GDM1 (cell line): ENCODE measurements at places on chromosomes 5 and 9.
A peak's percentile ranks its signal among the peaks of the same experiment; 100 is the strongest.

DNA sequence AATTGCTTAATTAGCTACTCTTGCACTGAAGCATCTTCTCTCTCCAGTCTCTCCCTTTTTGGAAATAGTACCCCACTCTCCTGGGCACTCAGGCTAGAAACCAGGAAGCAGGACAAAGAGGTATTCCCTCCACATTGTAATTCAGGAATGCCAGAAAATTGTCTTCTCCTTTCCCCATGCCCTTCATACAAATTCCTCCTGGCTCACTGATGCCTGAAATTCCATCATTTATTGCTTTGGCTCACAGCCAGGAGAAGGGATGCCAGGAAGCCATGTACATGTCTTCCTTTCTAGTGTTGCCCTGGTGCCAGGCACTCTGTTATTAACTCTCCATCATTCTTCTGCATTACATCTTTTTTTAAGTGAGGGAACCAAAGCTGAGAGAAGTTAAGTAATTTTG, 716.5 kb upstream of the C9orf72 start:
- no peak for DNase-seq

- no peak for DNase-seq
Measured at GRCh38 chr5:178104492-178104891, 8.8 kb upstream of the N4BP3 start.

DNA sequence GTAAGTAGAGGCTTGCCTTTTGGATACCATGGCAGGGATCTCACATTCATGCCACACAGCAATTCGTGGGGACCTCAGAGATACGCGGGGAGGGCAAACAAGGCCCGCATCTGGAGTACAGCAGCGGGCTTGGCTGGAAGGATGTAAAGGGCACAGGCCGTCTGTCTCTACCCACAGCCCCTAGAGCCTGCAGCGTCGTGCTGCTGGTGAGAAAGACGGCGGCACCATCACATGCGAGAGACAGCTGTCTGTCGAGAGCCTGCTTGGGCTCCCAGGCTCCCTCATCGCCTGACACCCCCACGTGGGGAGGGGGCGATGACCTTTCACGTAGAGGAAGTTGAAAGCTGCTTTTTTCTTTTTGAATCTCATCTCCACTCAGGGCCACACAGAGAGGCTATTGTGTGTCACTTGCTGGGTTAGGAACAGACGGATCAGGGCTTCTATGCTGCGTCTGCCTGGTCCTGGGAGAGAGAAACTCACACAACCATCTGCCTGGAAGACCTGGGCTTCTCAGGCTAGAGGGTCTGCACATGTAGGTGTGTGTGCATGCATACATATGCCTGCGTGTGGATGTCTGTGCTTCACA, 134.6 kb upstream of the PPP1R26 start:
- no peak for DNase-seq

GRCh38 chr5:101585366-101585765, 682.3 kb upstream of the ST8SIA4 start:
- no peak for DNase-seq

DNA sequence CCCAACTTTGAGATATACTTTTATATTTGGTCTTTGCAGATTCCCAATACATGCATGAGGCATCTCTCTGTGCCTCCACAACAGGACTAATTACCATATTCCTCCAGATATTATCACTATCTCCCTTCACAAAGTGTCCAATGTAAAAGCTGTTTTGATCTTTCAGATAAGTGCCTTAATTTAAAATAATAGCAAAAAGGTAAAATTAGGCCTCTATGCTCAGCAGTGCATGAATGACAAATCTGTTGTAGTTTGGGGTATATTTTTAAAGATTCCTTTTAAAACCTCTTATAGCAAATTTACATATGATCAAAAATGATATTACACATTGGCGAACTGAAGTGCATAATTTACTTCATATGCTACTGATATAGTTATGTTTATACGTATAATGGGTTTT, 369.2 kb upstream of the CCNH start:
- no peak for DNase-seq

- DNase-seq, result no peak
Measured at GRCh38 chr9:113245894-113246293, 24.6 kb downstream of the SLC31A1 start.

GRCh38 chr5:134490925-134491271, 34.6 kb upstream of the JADE2 start:
- DNase-seq, result no peak

- no peak for DNase-seq
Measured at GRCh38 chr9:74963056-74963455, 10.3 kb upstream of the C9orf40 start.

DNA sequence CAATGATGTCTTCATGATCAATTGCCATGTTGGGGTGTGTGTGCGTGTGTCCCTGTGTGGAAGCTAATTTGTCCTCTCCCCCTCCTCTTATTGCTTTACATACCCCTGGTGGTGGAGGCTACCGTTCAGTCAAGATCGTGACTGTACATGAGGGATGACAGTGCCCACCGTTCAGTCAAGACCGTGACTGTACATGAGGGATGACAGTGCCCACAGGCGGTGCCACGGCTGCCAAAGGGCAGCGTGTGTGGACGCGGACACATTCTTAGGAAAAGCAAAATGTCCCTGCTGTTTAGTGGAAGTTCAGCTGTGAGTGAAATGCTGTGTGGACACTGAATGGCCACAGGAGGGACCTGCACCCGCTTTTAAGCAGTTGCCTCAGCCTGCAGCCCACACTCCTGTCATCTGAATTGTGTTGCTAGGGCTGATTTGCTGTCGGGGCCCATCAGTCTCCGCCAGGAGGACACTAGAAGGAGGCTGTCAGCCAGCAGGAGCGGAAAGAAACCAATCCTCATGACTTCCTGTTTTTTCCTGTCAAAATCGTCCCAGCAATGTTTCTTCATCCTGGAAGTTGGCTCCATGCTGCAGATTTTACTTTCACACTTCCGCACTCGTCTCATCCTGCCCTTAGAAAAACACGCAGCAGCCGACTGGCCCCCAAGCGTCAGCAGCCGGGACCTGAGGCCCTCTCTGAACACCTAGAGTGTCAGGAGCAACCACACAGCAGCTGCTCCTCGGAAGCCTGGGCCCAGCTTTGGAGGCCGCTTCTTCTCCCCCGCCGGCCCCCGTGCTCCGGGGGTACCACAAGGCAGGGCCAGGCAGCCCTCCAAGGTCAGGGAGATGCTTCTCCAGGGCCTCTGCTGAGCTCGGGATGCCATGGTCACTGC, 9.1 kb downstream of the OR2V1 start:
- DNase-seq, result no peak

DNA sequence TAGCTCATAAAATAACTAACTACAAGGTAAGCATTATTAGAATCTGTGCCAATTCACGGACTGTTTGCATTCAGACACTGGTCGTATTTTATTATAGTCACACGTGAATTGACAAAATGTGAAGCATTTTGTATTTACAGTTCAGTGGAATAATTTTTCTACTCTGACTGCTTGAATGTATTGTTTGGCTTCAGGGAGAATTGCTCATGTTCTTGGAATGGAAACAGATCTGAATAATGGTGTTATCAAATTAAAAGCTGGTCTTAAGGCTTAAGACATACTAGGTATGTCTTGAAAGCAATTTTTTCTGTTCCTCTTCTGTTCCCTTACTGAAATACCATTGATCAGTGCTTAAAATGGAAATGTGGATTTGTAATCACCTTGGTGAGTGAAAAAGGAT, 543.7 kb upstream of the TLE4 start:
- no peak for DNase-seq

DNA sequence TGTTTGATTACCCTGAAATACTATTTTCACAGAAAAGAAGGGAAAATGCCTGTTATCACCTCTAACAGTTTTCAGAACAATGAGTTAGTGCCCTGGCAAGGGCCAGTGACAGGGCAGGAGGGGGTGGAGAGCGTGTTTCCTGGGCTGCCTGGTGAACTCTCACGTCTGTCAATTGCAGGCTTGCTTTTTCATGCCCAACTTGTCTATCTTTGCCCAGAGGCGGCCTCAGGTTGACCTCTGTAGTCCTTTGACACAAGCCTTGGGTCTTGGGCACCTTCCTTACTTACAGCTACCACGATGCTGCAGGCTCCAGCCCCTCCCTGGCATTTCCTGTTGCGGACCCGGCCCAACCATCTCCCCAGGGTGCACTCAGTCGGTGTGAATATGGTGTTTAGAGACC, 2.2 kb upstream of the CEL start:
- no peak for DNase-seq

DNA sequence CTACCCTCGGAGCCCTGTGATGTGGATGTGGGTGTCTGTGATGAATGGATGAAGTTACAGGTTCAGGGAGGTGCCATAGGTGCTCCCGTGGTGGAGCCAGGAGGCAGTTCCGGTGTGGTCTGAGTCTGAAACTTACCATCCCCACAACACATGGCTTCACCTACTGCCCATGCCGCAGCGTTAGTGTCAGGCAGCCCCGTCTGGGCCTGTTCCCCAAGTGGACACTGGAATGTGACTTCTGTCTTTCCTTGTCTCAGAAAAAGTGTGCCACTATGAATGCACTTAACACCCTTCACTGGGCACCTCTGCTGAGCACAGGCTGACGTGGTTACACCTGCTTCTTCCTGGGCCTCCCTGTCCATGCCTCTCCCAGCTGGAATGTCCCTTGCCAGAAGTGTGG, 8.6 kb downstream of the ANKRD33B start:
- no peak for DNase-seq

DNA sequence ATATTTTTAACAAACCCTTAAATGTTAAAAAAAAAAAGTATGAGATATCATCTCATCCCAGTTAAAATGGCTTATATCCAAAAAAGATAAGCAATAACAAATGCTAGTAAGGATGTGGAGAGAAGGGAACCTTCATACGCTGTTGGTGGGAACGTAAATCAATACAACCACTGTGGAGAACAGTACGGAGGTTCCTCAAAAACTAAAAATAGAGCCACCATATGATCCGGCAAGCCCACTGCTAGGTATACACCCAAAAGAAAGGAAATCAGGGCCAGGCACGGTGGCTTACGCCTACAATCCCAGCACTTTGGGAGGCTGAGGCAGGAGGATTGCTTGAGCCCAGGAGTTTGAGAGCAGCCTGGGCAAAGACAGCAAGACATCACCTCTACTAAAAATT, 3.0 kb downstream of the MTMR12 start:
- no peak for DNase-seq

- DNase-seq, result peak; percentile 40
Measured at GRCh38 chr9:78130004-78130403, 98.4 kb upstream of the GNAQ start.

- DNase-seq, result no peak
Measured at GRCh38 chr5:158998793-158999325, 100.9 kb downstream of the EBF1 start.

- DNase-seq, result no peak
Measured at GRCh38 chr5:73796164-73797131, 170.5 kb downstream of the ARHGEF28 start.

- DNase-seq, result no peak
Measured at GRCh38 chr5:38653389-38653788, 96.9 kb upstream of the LIFR start.

- DNase-seq, result no peak
Measured at GRCh38 chr5:151144275-151144674, 13.3 kb downstream of the ANXA6 start.

DNA sequence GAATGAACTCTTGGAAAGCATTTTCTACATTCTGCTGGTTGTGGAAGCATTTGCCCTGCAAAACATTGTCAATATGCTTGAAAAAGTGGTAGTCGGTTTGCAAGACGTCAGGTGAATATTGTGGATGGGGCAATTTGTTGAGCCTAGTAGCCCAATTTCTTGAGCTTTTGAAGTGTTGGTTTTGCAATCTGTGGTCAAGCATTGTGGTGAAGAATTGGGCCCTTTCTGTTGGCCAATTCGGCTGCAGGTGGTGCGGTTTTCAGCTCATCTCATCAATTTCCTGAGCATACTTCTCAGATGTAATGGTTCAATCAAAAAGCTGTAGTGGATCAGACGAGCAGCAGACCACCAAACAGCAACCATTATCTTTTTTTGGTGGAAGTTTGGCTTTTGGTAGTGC, 426.8 kb upstream of the CDH9 start:
- no peak for DNase-seq

- DNase-seq, result no peak
Measured at GRCh38 chr5:90613459-90613858, 54.9 kb downstream of the ADGRV1 start.

GRCh38 chr5:37722236-37723161, 117.3 kb downstream of the GDNF start:
- no peak for DNase-seq

DNA sequence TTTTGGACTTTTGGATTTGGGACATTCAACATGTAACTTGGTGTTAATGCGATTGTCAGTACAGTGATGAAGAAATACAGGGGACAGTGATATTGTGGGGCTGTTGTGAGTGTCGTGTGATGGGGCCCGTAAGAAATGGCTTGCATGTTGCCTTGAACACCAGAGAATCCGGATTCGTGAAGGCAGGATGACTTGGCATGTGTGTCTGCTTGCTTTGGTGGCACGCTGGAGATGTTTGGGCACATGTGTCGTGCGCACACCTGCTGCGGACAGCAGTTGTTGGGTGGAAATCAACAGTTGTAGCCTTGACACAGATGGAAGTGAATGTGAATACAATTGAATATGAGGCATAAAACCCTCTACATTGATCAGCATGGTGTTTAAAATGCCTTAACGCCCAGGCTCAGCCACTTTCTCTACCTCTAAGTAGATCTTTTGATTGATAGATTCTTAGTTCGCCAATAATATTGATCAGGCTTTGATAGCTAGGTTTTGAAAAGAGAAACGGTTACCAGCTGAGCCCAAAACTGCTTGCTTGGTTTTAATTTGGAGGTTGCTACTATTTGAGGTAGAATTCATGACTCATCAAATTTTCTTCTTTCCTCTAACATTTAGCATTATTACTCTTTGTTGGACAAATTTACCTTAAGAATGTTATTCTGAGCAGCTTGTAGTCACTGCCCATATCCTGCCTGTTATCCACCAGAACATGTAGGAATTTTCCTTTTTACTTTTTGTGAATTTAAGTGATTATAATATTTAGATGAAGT, 94.4 kb downstream of the TRIO start:
- DNase-seq, result no peak

DNA sequence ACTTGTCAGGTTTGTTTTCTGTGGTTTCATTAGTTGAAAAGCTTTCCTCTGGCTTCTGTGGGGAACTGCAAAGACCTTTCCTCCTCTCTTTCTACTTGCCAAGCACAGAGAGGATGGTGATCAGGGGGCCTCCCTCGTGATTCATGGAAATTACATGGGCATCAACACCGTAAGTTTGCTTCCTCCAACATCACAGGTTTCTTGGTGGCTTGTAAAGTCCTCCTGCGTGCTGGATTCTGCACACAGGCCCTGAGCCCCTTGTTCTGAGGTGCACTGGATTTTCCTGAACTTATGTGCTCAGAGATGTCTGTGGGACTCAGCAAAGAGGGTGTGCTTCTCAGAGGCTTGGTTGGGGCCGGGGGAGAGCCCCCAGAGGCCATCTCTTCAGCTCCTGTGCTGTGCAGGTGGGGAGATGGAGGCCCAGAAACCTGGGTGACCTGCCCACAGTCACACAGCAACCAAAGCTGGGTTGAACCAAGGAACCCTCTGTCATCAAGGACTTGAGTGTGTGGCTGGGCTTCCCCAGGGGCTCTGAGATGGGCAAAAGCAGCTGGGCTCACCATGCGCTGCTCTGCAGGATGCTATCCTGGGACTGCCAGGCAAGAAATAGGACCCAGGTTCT, 36.5 kb downstream of the RGS3 start:
- no peak for DNase-seq

GRCh38 chr9:106941916-106942315, 79.0 kb downstream of the ZNF462 start:
- DNase-seq, result no peak
